NT2/D1 (cell line): ENCODE measurements at places on chromosomes 11 and 22.

DNA sequence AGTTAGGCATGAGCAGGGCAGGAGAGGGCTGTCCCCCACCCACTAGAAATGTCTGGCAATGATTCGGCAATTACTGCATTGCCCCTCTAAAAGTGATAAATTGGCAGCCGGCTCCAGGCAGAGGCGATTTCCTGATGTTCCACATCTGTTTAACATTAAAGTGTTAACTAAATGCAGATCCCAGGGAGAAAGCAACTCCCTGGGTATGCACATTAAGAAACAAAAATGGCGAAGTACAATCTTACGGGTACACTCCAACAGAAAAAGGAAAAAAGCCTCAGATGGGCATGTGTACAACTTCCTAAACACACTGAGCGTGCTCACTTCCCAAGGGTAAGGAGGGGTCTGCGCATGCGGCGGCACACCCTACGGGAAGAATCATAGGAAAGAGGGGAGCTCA is 314.4 kb downstream of the CASP12 start:
- no peak for DNase-seq

- no peak for DNase-seq
These were observed 153.9 kb upstream of the MPPED2 start for GRCh38 chr11:30740091-30740490.

GRCh38 chr11:65637794-65638419 is at the start of gene SIPA1:
TSS of gene SIPA1 (plus strand) at chr11:65638101. CDS start at chr11:65640922, 2,821 bp downstream.
- peak; percentile 91 for DNase-seq

- DNase-seq, result no peak
These were observed 1.1 kb upstream of the C11orf65 start for GRCh38 chr11:108468478-108468864.

GRCh38 chr11:131773626-131774025 is 403.2 kb downstream of the NTM start:
- DNase-seq, result no peak

GRCh38 chr11:61448552-61448927 is 18.6 kb downstream of the SDHAF2 start:
- no peak for DNase-seq

DNA sequence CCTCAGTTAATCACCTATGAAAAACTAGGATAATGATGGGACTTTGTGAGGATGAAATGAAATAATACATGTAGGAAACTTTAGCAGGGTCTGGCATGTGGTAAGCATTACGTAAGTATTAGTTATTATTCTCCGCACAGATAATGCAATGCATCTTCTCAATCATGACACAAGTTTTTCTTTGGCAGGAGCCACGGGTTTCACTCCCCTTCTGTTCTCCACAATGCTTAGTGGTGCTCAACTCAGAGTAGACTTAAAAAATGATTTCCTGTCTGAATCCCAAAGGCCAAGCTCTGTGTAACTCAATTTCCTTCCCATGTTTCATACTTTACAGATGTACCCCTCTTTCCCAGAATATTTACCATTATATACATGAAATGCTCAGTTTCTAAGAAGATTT is 82.9 kb downstream of the CCDC34 start:
- DNase-seq, result no peak
